Amygdala (tissue), 56 donors: ENCODE measurements at places on chromosomes 11 and 22.

DNA sequence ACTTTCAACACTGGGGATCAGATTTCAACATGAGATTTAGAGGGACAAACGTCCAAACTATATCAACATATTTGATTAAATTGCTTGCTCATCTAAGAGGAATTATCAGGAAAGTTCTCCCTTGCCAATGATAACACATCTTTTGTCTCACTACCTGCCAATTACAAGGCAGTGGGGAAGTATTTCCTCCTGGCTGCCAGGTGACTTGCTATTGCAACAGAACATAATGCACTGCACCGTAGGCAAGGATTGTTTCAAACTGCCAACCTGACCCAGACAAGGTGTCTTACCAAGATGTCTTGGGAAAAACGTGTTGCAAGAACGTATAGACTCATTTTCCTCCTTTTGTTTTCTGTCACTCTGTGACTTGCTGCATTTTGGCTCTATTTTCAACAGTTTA lies 711.6 kb downstream of the METTL15 start:
- no peak for DNase-seq

GRCh38 chr11:134554106-134554505 lies 142.1 kb upstream of the B3GAT1 start:
- no peak for DNase-seq

- peak; percentile 75 for DNase-seq
Observed at GRCh38 chr22:27686534-27686933, 115.0 kb downstream of the MN1 start.

GRCh38 chr11:81963018-81963417 lies 770.6 kb downstream of the FAM181B start:
- DNase-seq, result no peak

DNA sequence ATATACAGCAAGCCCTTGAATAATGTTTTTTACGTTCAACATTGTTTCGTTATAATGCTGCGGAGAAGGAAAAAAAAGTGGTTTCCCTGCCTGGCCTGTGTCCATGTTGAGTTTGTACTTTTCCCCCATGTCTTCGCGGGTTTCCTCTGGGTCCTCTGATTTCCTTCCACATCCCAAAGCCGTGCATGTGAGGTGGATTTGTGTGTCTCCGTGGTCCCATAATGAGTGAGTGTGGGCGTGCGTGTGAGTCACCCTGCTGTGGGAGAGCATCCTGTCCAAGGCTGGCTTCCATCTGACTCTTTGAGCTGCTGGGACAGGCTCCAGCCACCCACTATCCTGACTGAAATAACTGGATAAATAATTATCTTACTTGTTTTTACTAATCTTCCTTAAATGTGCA lies 29.6 kb upstream of the SNX19 start:
- no peak for DNase-seq

DNA sequence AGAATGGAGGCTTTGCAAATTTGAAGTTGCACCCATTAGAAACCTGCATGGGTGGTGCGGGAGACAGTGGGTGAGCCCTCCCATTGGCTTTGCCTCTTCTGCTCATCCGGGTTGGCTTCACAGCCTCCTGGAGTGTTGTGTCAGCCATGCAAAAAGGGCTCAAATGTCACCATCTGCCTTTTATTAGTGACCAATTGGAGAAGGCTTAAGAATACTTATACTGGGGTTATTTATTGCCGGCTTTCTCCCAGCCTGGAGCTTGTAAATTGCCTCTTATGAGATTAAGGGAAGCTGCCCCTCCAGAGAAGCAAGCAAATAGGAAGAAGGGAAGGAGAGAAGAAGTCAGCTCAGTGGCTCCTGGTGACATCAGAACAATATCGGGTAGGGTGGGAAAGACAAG lies 182.6 kb downstream of the ST3GAL4 start:
- DNase-seq, result no peak

- DNase-seq, result no peak
Observed at GRCh38 chr11:115276191-115276590, 228.0 kb downstream of the CADM1 start.

DNA sequence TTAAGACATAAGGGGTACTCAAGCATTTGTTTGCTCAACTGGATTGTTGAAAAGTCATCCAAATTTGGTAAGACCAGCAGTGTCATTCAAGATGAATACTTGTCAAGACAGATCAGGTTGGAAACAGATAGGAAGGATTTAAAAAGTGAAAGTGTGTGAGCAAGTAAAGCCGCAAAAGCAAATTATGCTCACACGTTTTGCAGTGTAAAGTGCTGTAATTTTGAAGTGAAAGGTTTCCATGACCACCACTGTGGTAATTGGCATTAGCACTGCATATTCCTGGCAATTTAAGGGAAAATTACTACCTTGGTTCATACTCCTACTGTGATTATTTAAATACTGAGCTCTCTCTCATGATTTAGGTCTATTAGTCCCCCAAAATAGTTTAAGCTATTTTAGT lies 704.1 kb upstream of the CCDC179 start:
- no peak for DNase-seq

DNA sequence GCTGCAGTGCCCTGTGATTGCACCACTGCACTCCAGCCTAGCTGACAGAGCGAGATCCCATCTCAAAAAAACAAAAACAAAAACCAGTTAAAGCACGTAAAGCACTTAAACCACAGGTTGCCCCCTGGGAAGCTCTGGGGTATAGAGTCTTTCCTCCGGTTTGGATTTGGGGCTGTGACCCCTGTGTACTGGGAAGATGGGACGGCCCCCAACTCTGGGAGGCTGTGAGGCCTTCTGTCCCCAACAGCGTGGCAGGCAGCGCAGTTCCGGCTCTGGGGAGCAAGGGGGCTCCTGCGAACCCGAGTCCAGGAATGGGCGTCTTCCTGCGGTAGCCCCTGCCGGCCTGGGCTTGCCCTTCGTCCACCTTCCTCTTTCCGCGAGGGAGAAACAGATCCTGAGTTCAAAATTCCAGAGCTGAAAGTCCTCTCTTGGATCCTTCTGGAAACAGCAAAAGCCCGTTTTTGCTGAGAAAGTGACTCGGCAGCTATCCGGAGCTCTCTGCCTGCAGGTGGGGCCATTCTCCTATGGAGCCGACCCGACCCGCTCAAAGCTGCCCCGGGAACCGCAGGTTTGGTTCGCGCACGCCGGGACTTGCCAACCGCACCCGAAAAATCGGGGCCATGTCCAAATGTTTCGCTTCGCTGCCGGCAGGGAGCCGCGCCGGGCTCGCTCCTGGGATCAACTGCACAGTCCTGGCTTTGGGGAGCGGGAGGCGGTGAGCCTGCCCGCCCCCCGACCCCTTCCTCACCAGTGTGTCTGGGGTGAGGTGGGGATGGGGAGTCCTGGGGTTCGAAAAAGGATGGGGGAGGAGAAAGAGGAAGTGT lies 36.3 kb upstream of the POLA2 start:
- DNase-seq, result no peak

DNA sequence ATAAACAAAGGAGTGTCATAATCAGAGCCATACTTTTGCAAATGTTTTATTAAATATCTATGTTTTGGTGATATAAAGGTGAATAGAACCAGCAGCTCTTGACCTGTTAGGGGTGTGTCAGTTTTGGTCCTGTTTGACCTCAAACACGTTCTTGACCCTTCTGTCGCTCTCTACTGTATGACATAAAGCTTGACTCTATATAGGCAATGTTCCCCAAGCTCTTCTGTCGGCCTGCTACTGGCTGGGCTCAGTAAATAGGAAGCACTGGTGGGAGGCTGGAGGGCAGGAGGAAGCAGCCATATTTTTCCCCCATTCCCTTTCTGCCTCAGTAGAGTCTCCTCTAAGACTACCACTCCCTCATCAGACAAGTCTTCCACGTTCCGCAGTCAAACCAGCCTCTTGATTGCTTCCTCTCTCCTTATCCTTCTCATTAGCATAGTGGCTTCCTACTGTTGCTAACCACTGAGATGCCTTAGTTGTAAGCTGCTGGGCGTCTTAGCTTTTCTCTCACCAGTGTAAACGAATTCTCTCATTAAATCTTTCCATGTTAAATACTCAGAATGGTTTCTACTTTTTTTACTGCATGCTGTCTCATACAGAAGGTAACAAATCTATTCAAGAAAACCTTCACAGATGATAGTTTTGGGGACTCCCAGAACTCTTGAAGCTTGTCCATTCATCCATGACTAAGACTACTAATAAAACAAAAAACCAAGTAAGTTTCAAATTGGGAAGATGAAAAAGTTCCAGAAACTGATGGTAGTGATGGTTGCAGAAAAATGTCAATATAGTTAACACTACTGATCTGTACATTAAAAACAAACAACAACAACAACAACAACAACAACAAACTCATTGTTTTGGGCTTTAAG lies 3.3 kb downstream of the NPAT start:
- DNase-seq, result no peak

DNA sequence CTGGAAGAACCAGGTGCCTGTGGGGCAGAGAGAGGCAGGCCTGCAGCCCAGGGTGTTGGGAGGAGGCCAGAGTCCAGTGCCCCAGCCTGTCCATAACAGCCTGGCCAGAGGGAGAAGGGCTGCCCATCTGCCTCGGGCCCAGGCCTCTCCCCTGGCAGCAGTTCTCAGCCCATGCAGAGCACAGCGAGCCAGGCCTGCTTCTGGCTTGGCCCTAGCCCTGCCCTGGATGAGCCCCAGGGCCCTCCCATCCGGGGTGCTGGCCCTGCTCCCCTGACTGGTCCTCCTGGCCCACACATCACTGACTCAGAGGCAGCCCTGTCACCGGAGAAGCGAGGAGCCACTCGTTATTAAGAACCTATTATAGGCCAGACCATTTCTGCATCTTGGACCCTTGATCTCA lies 19.7 kb upstream of the MYRF start:
- no peak for DNase-seq

DNA sequence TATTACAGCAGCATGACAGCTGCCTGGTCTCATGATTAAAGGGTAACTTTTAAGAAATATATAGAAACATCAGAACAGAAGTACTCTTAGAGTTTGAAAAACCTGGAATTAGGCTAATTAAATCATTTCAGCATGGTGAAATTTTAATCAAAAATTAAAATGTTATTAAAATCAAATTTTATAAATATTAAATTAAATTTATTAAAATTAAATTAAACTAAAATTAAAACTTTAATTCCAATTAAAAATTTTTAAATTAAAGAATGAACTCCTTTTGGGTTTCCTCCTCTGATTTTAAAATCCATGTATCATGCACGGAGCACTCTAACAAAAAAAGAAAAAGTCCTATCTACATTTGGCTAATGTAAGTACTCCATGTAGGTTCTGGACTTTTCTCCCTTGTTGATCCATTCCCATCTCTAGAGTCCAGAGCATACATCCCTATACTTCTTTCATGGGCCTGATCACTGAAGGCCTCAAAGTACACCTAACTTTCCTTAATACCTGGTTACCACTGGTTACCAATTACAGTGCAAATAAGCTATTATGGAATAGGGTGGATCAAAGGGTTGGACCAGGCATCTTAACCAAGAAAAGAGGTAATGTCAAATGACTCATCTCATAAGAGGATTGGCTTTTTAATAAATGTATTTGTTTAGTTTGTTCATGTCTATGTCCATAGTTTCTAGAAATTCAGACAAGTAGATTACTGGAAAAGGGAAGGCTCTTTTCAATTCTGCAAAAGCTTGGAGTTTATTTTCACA lies 48.4 kb upstream of the MUC15 start:
- no peak for DNase-seq

GRCh38 chr11:954392-955153 lies 28.9 kb downstream of the AP2A2 start:
- DNase-seq, result no peak

GRCh38 chr11:123301013-123301591 lies 106.1 kb upstream of the CLMP start:
- DNase-seq, result no peak

DNA sequence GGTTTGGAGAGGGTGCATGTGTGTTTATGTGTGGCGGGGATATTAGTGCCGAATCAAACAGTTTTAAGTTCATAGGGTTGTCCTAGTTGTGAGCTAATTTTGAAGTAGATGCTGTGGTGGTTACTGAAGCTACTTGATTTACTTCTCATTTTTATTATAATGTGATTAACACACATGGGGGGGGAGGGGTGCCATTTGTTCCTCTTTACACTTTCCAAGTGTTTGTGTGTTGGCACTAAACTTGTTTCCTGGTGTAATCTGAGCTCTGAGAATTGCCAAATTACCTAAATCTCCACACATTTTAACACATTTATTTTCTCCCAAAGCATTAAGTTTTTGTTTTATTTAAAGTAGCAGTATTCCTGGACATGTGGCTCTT lies 60.1 kb downstream of the ZNRF3 start:
- DNase-seq, result no peak

- no peak for DNase-seq
Observed at GRCh38 chr11:90355200-90355599, 132.4 kb upstream of the CHORDC1 start.

DNA sequence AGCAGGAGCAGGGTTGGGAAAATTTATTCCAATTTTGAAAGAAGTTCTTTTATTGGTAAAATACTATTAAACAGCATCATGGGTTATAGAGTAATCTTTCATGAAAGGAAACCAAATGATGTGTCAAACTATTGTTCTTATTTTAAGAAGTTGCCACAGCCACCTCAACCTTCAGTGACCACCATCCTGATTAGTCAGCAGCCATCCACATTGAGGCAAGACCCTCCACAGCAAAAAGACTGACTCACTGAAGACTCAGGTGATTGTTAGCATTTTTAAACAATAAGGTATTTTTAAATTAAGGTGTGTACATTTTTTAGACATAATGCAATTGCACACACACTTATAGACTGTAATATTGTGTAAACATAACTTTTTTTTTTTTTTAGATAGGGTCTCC lies 3.7 kb upstream of the HEPHL1 start:
- no peak for DNase-seq

- no peak for DNase-seq
Observed at GRCh38 chr11:119427279-119427678, 4.3 kb upstream of the THY1 start.

DNA sequence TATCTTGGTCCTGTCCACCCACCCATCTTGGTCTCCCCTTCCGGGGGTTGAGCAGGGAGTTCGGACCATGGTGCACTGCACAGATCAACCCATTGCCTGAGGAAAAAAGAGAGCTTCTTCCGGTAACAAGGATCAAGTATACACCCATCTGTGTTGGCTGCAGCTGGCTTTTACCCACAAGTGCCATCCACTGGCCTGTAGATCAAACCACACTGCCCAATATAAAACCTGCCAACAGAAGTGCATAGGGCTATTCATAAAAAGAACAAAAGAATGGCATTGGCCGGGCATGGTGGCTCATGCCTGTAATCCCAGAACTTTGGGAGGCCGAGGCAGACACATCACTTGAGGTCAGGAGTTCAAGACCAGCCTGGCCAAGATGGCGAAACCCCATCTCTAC lies 94.5 kb downstream of the ZC3H12C start:
- DNase-seq, result no peak
